ENCODE measurements at places on chromosomes 7 and 10. TPM values are rescaled to one million over a fixed set of nuclear protein-coding genes. Genes with fewer than 3 reads are reported as not detected.

Gene AOAH
- 2.6 TPM for total RNA-seq

Gene PDZD7
- total RNA-seq: 0.27 TPM

Gene KCNH2
- 0.30 TPM for total RNA-seq

Gene RARRES2
- 1.7 TPM for total RNA-seq

Gene H2BK1
- total RNA-seq: not detected

Gene NOLC1
- total RNA-seq: 63.0 TPM
